ENCODE measurements at places on chromosomes 1 and 21.
A peak's percentile ranks its signal among the peaks of the same experiment; 100 is the strongest.

DNA sequence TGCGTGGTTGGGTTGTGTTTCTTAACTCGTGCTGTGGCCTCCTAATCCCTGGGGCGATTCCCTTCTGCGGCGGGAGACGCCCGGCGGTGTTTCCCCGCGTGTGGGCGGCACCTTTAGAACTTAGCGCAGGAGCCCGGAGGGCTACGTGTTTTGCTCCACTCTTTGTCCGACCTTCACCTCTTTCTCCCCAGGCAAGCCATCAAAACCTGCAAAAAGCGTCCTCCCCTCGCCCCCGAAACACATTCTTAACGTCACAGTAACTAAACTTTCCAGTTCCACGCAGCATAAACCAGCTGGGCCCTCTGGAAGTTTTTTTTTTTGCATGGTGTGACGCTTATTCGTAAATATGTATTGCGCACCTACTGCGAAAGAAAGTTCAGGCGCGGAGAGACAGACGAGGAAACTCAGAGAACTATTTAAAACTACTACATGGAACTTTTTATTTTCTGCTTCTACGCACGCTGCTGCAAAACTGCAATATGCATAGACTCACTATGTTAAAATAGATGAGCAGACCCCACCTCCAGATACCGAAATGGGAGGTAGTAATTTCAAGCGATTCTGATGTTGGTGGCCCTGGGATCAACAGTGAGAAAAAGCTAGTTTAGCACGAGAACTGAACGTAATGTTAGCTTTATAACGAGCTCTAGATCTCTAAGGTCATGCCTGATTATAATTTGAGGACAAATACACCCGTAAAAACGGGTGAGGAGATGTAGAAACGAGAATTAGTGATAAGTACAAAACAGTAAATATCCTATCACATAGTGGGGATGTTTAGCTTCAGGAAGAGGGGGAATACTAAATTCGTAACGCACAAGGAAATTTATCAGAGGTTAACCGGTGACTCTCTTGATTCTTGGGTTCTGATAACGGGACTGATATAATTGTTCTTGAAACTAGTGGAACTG, 920 bp downstream of the MTR start:
- DNase-seq: peak; percentile 13

GRCh38 chr1:108747171-108747850, 837 bp downstream of the STXBP3 start:
- peak; percentile 78 for DNase-seq

- peak; percentile 17 for DNase-seq
Measured at GRCh38 chr1:233364695-233365539, 37.4 kb downstream of the MAP3K21 start.

- DNase-seq: no peak
Measured at GRCh38 chr1:153944827-153945117, 1.7 kb downstream of the DENND4B start.

GRCh38 chr1:220001095-220001501, 45.2 kb downstream of the EPRS1 start:
- DNase-seq: no peak

- DNase-seq: peak; percentile 15
Measured at GRCh38 chr1:115469703-115470476, 131.8 kb upstream of the NGF start.

GRCh38 chr1:2300004-2300771, 72.1 kb downstream of the SKI start:
- no peak for DNase-seq

DNA sequence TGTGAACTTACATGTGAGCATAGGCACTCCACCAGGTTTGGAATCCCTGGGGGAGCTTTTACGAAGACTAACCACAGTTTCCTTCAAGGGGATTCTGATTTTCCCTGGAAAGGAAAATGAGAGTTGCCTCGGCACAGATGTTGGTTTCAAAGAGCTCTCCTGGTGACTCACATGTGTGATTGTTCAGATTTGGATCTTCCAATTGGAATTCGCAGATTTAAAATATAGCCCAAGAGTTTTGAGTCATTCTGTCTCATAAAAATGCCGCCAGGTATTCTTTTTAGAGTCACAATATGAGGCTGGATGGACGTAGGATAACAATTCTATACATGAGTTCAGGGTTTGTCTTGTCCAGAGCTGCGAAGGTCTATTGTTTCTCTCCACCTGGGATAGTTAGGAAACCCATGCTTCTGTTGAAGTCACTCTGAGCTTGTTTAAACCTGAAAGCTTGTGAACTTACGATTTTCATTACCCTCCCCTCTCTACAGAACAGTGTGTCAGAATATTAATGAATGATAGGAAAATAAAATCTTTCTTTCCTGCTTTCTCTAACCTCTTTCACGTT, 64.9 kb downstream of the TGFB2 start:
- DNase-seq: no peak

- DNase-seq: no peak
Measured at GRCh38 chr1:46575300-46575699, 23.9 kb upstream of the KNCN start.

DNA sequence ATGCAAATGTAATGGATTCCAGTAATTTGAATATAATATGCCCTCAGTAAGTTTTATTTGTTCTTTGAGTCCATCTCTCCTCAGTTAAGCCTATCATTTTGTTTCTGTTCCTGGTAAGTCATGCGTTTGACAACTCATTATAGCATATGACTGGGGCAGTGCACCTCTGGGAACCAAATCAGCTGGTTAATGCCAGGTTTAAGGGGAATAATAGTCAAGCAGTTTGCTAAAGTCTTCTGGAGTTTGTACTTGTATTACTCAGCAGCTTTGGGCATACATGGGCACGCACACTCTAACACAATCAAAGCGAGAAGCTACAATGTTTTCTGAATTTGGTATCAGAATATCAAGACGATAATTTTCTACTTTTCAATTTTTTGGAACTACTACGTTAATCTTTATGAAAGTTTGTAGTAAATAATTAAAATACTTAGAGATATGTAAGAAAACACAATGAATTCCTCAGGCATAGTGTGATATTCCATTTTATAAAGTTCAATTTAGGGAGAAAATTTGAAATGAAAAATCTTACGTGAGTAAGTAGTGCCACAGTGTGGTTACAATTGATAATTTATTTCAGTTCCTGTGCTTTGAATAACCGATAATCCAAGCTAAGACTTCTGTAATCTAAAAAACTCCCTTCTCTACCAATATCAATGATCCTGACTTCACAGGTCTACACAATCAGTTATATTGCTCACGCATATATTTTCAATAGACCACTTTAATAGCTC, 43.8 kb upstream of the KCTD3 start:
- DNase-seq: no peak

DNA sequence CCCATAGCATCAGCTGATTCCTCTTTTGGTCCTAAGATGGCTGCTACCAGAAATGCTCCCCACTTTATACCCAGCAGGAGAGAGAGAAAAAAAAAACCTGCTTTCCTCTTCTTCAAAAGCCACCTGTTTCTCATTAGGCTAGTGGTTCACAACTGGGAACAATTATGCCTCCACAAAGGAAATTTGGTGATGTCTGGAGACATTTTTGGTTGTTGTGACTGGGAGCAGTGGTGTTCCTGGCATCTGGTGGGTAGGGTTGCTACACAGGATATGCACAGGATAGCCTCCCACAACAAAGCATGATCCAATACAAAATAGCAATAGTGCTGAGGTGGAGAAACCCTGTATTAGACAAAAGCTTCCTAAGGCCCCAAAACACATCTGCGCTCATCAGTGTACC, 38.5 kb upstream of the SGIP1 start:
- DNase-seq: no peak

GRCh38 chr1:42189931-42190853, 25.6 kb upstream of the GUCA2A start:
- DNase-seq: no peak

DNA sequence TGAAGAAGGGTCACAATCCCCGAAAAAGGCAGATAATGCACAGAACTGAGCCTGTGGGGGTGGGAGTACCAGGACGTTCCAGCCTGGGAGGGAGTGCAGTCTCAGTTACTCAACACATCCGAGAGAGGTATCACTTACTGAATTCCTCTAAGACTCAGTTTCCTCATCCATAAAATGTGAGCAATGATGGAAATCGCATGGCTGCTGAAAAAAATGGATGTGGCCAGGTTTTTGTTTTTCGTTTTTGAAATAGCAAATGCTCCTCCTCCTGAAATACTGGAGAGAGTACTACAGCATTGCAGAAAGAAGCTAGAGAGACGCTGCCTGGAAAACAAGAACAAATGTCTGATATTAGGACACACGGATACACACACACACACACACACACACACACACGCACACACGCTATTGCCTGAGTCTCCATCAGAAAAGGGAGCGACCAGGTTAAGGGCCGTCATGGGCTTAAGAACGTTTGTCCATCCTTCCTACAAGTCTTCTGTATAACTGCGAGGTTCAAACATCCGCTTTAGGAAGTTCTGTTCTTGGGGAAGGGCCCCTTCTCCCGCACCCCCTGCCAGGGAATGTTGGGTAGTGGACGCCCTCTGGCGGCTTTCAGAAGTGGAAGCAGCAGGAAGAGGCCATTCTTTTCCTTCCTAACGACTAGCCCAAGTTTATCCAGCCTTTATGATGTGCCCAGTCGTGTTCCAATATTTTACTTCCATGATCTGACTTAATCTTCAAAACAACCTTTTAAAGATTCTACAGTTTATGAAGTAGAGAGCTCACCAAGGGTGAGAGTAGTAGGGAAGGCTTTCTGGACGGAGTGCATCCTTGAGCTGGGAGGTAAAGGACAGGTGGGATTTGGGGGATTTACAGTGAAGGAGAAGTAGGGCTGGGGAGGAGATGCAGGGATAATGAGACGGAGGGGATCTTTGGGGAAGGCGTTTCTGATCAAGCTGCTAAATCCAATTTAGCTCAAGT, 699 bp upstream of the NES start:
- DNase-seq: no peak

- no peak for DNase-seq
Measured at GRCh38 chr1:243727503-243728203, 122.4 kb downstream of the AKT3 start.

GRCh38 chr1:101178688-101179491, 57.9 kb upstream of the S1PR1 start:
- DNase-seq: no peak

DNA sequence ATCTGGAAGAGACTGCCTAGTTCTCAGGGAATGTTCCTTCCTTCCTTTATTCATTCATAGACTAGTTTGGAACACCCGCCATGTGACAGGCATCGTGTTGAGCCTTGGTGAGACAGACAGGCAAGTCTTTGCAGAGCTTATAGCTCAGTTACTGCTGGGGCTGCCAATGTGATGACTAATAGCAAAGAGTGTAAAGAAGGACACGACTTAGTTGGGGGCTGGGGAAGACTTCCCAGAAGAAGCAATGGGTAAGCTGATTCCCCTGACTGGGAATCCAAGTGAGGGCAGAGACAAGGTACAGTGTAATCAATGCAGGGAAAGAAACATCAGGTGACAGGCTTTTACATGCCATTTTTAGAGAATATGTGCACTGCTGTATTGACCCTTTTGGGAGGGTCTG, 51.2 kb downstream of the TENT5C start:
- DNase-seq: peak; percentile 35

DNA sequence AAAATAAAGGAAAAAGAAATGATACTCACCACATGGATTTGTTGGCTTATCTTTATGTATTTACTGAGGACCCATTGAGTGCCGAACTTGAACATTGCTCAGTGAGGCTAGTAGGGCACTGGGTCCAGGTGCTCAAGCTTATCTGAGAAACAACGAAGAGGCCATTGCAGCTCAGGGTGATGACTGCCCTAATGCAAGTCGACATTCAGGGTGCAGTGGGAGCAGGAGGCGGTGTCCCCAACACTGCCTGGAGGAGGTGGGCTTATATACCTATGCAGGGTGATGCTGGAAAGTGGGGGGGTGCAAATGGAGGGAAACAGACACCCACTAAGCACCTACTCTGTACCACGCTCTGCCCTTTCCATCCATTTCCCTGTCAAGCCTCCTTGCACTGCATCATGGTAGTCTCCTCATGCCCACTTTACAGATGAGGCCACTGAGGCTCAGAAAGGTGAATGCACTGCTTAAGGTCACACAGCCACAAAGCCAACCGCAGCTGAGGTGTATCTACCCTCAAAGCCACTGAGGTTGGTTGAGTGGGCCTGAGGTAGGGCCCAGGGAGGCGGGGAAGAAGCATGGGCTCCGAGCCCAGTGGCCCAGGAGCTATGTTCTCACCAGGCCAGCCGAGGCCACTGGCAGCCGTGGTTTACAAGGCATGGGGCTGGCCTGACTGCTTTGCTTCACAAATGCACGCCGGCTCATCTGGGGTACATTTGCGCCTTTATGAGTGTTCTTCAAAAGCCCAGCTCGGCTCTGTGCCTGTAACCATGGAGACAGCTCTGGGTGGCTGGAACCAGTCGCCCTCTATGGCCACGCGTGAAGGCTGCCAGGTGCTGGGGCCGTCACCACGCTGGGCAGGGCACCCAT, 103.8 kb downstream of the EPHB2 start:
- DNase-seq: no peak

GRCh38 chr1:112718691-112719418, 3.7 kb upstream of the PPM1J start:
- DNase-seq: peak; percentile 70

All from hematopoietic multipotent progenitor cell treated with erythropoietin and hydrocortisone succinate and interleukin-3 and kit ligand, for 15 days (in vitro differentiated cells).